ENCODE measurements at places on chromosomes 5 and 9. TPM values are rescaled to one million over a fixed set of nuclear protein-coding genes. Genes with fewer than 3 reads are reported as not detected.
A peak's percentile ranks its signal among the peaks of the same experiment; 100 is the strongest.

DNA sequence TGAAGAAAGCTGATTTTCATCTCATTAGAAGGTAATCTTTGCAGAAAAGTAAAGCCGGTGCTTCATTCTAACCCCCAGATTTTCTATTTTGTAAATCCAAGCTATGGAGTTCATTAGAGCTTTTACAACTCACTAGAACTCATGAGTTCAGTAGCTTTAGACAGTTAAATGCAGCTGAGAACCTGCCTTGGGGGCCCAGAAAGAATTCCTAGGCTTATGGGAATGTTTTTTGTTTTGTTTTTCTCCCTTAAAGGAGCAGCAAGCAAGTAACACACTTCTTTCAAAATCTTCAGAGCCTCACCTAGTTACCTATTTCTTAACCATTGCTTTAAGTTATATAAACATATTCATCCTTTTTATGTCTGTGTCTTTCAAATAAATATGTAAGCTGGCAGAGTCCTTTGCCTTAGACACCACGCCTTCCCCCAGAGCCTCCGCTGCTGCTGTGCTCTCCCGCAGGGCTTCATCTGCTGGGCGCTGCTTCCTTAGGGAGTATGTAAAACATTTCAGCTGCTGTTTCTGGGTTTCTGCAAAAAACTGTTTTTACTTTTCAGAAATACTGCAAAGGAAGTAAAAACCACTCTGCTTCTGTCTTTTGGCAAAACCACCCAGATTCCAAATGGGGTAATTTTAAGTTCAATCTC is 132.9 kb downstream of the CDC42SE2 start:
- H3K27me3 ChIP-seq = no peaks in the 10 kb centered on the region
- DNase-seq = no peak
- H3K36me3 ChIP-seq = no peaks in the 10 kb centered on the region
- H3K4me1 ChIP-seq = peaks cover 32% of the 10 kb centered on the region
- no peak overlapping the region for H3K4me3 ChIP-seq

GRCh38 chr5:145969714-145970092 is 33.3 kb downstream of the SH3RF2 start:
- no peak overlapping the region for H3K4me3 ChIP-seq
- no peak for DNase-seq
- peaks cover 17% of the 10 kb centered on the region for H3K4me1 ChIP-seq
- H3K36me3 ChIP-seq = no peaks in the 10 kb centered on the region

DNA sequence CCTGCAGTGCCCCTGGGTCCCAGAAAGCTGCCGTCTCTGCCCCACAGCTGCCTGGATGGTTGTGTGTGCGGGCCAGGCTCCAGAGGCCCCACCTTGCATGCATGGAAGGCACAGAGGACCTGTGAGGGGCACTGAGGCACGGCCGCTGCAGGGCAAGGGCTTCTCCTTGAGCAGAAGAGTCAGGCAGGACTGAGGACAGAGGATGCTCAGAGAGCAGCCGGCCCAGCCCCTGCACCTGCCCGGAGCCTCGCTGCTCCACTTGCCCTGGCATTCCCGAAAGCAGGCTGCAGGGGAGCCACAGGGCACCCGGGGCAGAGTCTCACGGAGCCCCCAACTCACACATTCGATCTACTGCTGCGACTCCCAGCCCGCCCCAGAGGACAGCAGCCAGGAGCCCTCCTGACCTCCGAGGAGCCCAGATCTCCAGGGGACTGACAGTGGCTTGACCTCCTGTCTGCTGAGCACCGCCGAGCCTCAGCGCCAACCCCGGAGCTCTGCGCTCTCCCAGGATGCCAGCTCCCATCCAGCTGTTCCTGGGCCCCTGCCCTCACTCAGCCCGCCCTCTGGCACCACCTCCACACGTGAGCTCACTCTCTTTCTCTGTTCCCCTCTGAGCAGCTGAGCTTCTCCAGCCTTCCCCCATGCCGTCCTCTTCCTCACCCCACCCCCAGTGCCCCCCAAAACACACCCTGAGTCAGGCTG is 95.0 kb downstream of the KCNT1 start:
- peak; percentile 54 for DNase-seq
- no peak overlapping the region for H3K27ac ChIP-seq
- H3K36me3 ChIP-seq = no peaks in the 10 kb centered on the region
- no peak overlapping the region for H3K4me3 ChIP-seq

- H3K27ac ChIP-seq = no peak overlapping the region
- no peaks in the 10 kb centered on the region for H3K27me3 ChIP-seq
- H3K36me3 ChIP-seq = no peaks in the 10 kb centered on the region
Observed at GRCh38 chr5:72390836-72391235, 70.7 kb downstream of the PTCD2 start.

DNA sequence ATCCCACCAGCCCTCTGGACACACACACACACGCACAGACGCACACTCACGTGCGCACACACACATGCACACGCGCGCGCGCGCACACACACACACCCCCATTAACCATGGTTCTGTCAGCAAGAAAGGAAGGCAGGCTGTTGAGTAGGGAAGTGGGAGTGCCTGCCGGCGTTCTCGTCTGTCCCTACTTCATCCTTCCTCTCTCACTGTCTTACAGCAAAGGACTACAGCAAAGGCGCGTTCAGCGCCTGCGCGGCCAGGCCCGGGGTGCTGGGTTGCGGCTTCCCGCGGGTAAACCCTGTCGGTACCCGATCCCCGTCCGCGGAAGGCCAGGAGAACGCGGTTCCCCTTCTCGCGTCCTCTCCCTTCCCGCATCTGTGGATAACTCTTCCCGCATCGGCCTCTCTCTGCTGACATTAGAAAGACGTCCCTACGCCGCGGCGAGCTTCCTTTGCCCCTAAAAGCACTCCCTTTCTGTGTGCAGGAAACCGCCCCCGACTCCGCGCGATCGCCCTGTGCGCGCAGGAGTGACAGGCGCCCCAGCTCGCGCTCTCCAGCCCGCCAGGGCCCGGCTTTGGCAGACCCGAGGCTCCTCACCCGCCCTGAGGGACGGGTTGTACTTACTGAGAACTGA is 219.2 kb downstream of the AGTPBP1 start:
- H3K36me3 ChIP-seq = no peaks in the 10 kb centered on the region
- no peaks in the 10 kb centered on the region for H3K27me3 ChIP-seq
- no peak overlapping the region for H3K27ac ChIP-seq
- no peak overlapping the region for H3K4me3 ChIP-seq

DNA sequence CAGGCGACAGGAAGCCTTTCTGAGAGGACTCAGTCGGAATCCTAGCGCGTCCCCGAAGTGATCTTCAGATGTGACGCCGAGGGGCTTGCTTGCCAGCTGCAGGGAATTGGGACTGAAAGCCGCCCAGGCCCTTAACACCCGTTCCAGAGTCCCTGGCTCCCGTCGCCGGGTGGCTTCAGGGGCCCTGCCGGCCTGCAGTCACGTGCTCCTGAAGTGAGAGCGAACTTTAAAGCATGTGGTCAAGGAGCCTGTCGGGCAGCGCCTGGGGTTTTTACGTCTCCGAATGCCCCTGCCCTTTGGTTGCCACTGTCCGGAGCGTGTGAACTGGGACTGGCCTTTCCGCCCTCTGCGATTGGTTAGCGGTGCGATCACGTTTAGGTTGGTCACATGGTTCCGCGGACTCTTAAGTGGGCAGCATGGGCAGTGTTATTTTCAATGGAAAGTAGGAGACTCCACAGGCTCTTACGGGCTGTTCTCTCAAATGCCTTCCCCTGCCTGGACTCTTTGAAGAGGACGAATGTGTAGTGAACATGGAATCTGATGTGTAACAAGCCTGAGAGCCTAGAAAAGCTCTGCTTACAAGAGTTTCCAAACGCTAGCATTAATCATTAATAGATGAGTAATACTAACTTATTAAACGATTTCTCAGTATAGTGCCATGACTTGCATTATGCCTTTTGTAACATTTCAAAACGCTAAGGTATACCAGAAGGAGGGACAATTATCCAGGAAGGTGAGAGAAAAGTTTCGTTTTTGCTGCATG is 1.9 kb downstream of the VLDLR start:
- DNase-seq = peak; percentile 83
- H3K36me3 ChIP-seq = no peaks in the 10 kb centered on the region
- no peaks in the 10 kb centered on the region for H3K27me3 ChIP-seq
- H3K27ac ChIP-seq = peak overlapping the region; percentile 94
- H3K4me3 ChIP-seq = peak overlapping the region; percentile 84
- H3K4me1 ChIP-seq = peaks cover 9% of the 10 kb centered on the region

DNA sequence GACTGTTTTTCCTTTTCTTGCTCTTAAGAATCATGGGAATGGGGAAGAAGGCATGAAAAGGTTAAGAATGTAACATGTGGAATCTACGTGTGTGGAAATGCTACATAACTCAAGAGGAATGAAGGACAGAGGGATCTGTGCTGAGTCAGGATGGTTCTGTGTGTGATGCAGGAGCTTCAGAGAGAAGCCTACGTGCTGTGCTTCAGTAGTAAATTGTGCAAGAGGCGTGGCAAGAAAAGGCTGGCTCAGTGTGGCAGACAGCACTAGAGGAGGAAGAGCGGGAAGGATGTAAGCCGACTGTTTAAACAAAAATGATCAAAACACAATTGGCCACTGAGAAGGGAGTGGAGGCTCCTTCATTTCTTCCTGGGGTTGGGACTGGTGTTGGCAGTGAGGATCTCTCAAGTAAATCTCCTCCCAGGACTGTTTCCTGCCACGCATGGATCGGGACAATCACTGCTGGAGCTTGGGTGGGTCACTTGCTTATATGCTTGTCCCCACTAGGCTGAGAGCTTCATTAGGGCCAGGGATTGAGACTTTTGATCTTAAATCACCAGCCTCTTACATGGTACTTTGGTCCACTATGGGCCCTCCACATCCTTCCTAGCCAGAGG is 59.4 kb upstream of the BASP1 start:
- H3K4me1 ChIP-seq = no peaks in the 10 kb centered on the region
- no peaks in the 10 kb centered on the region for H3K36me3 ChIP-seq
- H3K27ac ChIP-seq = no peak overlapping the region
- H3K4me3 ChIP-seq = no peak overlapping the region

GRCh38 chr5:134101686-134102439 is 12.6 kb upstream of the TCF7 start:
- peak; percentile 65 for DNase-seq
- H3K27me3 ChIP-seq = no peaks in the 10 kb centered on the region
- no peak overlapping the region for H3K4me3 ChIP-seq
- no peak overlapping the region for H3K27ac ChIP-seq
- H3K36me3 ChIP-seq = no peaks in the 10 kb centered on the region
- H3K4me1 ChIP-seq = no peaks in the 10 kb centered on the region

- peaks cover 12% of the 10 kb centered on the region for H3K4me1 ChIP-seq
- no peaks in the 10 kb centered on the region for H3K27me3 ChIP-seq
- peak; percentile 32 for DNase-seq
- no peak overlapping the region for H3K4me3 ChIP-seq
Observed at GRCh38 chr9:113624721-113625120, 161.2 kb downstream of the RGS3 start.

GRCh38 chr5:97006454-97007060 is 70.7 kb downstream of the LNPEP start:
- no peak overlapping the region for H3K27ac ChIP-seq
- DNase-seq = no peak
- no peak overlapping the region for H3K4me3 ChIP-seq
- no peaks in the 10 kb centered on the region for H3K27me3 ChIP-seq
- no peaks in the 10 kb centered on the region for H3K36me3 ChIP-seq

- H3K4me1 ChIP-seq = peaks cover 4% of the 10 kb centered on the region
- no peaks in the 10 kb centered on the region for H3K36me3 ChIP-seq
- no peak overlapping the region for H3K4me3 ChIP-seq
Observed at GRCh38 chr9:68964765-68965164, 49.1 kb downstream of the PRKACG start.

DNA sequence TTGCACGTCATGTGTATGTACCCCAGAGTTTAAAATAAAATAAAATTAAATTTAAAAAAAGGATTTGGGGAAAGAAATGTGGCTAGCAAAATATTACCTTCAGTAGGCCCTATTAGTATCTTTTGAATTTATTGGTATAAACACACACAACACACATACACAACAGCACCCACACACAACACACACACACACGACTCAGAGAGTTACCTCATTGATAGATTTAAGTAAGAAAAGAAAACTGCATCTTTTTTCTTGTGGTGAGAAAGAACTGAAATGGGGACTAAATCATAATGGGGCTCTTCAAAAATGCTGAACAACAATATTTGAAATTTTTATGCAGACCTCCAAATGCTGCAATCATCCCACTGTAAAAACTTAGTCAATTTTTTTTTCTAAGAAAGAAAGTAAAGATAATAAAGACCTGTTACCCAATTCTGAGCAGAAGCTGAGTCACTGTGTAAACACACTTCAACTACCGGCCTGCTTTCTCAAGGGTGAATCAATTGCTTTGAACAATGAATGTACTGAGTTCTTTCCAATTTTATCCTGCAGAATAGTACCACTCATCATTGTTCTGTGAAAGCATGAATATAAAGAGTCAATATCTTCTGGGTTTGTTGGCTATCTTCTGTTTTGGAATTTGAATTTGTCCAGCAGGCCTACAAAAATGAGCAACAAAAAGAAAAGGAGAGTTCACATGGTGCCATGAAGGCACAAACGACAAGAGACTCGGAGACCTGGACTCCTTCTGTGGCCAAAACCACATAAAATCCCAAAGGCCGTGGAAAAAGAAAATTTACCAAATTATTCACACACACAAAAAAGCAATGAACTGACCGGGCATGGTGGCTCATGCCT is 57.9 kb upstream of the CCNG1 start:
- H3K36me3 ChIP-seq = no peaks in the 10 kb centered on the region
- H3K4me1 ChIP-seq = peaks cover 7% of the 10 kb centered on the region
- no peak overlapping the region for H3K4me3 ChIP-seq
- no peak for DNase-seq
- H3K27me3 ChIP-seq = no peaks in the 10 kb centered on the region
- H3K27ac ChIP-seq = no peak overlapping the region

DNA sequence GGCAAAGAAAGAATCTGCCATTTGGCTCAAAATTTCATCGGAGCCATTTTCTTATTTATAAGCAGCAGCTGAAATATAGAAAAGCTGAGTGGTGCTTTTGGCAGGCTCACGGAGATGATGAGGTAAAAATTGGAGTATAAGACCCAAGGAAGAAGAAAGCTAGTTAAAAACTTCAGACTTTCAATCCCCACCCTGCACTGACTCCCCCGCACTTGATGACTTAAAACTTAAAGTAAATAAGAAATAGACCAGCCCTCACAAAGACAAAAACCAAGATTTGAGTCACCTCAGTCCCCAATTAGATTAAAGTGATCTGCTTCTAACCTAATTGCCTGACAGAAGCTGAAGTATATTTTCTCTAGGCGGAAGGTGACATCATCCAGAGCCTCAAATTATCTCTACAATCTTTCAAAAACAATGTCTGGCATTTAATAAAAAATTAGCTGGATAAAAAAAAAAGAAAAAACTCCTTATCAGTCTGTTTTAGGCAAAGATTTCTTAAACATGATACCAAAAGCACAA is 124.0 kb upstream of the PJA2 start:
- DNase-seq = no peak
- no peaks in the 10 kb centered on the region for H3K27me3 ChIP-seq
- H3K4me1 ChIP-seq = no peaks in the 10 kb centered on the region
- no peak overlapping the region for H3K4me3 ChIP-seq

DNA sequence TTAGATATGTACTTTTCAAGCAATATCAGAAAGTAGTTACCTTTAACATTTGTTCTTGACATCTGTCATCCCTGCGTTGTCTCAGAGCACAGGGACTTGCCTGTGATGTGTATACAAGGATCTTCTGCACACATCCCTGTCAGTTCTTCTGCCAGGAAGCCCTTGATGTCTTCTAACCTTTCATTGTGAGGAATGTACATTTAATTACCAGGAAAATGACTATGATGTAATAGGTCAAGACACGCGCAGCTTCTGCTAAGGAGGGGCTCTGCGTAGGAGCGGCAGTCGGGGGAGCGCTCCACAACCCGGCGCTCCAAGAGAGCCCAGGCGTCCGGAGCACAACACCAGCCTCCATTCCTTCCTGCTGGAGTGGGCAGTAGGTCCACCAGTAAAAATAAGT is 119.7 kb downstream of the IRX2 start:
- DNase-seq = no peak
- H3K4me3 ChIP-seq = no peak overlapping the region
- H3K27ac ChIP-seq = no peak overlapping the region
- H3K36me3 ChIP-seq = no peaks in the 10 kb centered on the region

SURF6 gene
- 8.1 TPM for total RNA-seq

EIF4EBP3 gene
- 13.6 TPM for total RNA-seq
